ENCODE measurements at places on chromosomes 1 and 21.

GRCh38 chr1:228646717-228647522 is 88.4 kb upstream of the RHOU start:
- no peak for DNase-seq

- no peak for DNase-seq
Measured at GRCh38 chr21:42081138-42081537, 10.0 kb downstream of the UMODL1 start.

DNA sequence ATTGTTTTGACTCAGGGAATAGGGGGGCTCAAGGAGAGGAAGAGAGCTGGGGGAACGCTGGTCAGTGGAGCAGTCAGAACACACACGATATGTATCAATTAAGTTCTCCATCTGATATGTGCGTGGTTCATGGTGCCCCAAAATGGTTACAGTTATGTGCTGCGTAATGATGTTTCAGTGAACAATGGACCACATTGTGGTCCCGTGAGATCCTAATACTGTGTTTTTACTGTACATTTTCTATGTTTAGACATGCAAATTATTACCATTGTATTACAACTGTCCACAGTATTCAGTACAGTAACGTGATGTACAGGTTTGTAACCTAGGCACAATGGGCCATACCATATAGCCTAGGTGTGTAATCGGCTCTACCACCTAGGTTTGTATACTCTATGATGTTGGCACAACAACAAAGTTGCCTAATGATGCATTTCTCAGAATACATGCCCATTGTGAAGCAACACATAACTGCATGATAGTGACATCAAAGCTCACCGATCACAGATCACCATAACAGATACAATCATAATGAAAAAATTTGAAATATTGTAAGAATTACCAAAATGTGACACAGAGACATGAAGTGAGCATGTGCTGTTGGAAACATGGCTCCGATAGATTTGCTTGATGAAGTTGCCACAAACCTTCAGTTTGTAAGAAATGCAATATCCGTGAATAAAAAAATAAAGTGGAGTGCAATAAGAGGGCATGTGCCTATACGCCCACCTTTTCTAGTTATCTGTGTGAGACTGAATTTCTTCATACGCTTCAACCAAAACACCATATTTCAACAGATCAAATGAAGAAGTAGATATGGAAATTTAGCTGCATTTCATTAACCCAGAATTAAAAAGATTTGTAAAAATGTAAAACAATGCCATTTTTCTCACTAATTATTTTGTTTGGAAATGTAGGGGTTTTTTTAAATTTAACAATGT is 14.8 kb upstream of the TMEM54 start:
- DNase-seq = no peak

GRCh38 chr1:191714845-191715244 is 443.4 kb upstream of the RGS18 start:
- DNase-seq = no peak

- no peak for DNase-seq
Measured at GRCh38 chr21:36550761-36551160, 70.8 kb upstream of the CLDN14 start.

DNA sequence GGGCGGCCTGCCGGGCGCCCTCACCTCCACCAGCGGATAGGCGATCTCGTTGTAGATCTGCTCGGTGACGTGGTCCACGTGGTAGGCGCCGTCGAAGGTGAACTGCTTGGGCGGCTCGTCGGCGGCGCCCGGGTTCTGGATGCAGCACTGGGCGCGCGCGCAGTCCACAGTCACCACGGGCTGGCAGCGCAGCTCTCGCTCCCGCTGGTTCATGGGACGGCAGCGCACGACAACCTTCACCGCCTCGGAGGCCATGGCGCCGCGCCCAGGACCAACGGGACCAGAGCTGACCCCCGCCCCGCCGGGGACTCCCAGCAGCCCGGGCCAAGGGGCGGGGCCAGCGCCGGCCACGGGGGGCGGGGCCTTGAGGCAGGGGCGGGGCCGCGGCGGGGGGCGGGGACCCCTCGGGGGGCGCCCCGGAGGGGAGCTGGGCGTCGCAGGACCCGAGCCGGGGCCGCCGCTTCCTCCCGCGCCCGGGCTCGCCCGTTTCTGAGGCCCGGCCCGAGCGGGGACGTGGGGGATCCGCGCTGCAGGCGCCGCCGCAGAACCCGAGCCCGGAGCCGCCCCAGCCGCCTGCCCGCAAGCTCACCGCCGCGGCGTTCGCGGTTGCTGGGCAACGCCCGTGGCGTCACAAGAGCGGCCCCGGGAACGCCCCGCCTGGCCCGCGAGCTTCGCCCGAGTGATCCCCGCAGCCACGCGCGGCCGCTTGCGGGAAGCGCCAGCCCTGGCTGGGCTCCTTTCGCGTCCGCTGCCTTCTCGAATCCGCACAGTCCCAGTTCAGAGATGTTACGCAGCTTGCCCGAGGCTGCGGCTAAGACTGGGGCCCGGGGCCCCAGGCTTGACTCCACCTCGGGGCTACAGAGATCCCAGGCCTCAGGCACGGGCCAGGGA is at the start of gene KIF17:
KIF17 (minus strand) TSS at position 556 of the 891 bp plus-strand sequence; CDS start at position 255, 301 bp downstream.
- peak; percentile 18 for DNase-seq

DNA sequence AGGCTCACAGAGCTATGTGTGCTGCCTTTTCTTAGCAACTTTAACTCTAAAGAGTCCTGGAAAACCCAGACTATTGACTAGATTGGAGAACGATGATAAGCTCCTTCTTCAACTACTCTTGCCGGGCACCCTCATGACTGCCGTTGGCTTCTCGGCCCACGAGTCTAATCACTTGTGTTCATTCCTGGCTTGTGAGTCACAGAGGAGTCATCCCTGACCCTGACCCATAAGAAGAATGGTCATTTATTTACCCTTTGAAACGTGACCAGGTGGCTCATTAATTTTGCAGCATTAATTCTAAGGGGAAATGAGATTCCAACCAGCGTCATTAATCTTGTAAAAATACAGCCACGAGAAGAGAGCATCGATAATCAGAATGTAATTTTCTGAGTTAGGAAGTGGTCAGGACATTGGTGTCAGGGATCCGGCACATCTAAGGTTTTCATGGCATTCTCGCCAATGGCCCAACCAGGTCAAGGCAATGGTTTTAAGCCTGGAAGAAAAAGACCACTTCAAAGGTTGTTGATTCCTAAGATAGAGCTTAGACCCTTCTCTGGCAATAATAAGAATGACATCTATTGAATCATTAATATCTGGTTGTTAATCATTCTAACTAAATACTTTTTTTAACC is 183.6 kb upstream of the RUNX1 start:
- DNase-seq = no peak

- no peak for DNase-seq
Measured at GRCh38 chr1:66351913-66352312, 182.0 kb upstream of the SGIP1 start.

Measured in activated naive CD8-positive, alpha-beta T cell treated with anti-CD3 and anti-CD28 coated beads, Interleukin-2, amount 50 U/mL, for 16 hours (primary cell).